ENCODE measurements at places on chromosomes 6 and 20. TPM values are rescaled to one million over a fixed set of nuclear protein-coding genes. Genes with fewer than 3 reads are reported as not detected.
A peak's percentile ranks its signal among the peaks of the same experiment; 100 is the strongest.

Gene OTOR
- total RNA-seq = not detected

Gene LIN28B
- not detected for total RNA-seq

Gene IL17F
- total RNA-seq = 9.1 TPM

Gene BPIFA1
- not detected for total RNA-seq

- no peaks in the 10 kb centered on the region for H3K36me3 ChIP-seq
- H3K27ac ChIP-seq = no peak overlapping the region
- no peaks in the 10 kb centered on the region for H3K4me1 ChIP-seq
- no peak overlapping the region for H3K4me3 ChIP-seq
- DNase-seq = no peak
- H3K27me3 ChIP-seq = peaks cover 7% of the 10 kb centered on the region
These were observed 232.7 kb upstream of the MOCS1 start for GRCh38 chr6:40166963-40167362.

GRCh38 chr6:89204096-89204495, 13.1 kb downstream of the GABRR1 start:
- no peak overlapping the region for H3K27ac ChIP-seq
- H3K4me1 ChIP-seq = no peaks in the 10 kb centered on the region
- peaks cover 2% of the 10 kb centered on the region for H3K27me3 ChIP-seq

- H3K27me3 ChIP-seq = no peaks in the 10 kb centered on the region
- H3K36me3 ChIP-seq = no peaks in the 10 kb centered on the region
- H3K4me1 ChIP-seq = peaks cover 28% of the 10 kb centered on the region
- H3K27ac ChIP-seq = no peak overlapping the region
- H3K4me3 ChIP-seq = no peak overlapping the region
These were observed 255.3 kb downstream of the CD83 start for GRCh38 chr6:14372734-14373489.

Gene LGSN
- total RNA-seq = not detected

DNA sequence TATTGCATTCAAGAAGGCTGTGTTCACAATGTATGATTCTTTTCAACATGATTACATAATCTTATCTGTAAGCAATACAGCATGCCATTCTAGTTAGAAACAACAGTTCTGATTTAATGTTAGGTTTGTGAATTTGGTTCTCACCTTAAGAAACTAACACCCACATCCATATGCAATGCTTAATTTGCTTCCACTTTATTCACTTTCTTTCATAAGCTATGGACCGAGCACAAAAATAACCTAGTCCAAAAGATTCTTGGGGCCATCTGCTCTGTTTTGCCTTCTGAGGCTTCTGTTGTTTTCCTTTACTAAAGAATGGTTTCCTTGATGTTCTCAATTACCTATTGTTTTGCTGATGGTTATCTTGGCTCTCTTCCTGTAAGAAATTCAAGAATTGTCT, 258.2 kb downstream of the EYS start:
- H3K27me3 ChIP-seq = no peaks in the 10 kb centered on the region
- H3K36me3 ChIP-seq = no peaks in the 10 kb centered on the region
- no peaks in the 10 kb centered on the region for H3K4me1 ChIP-seq

DNA sequence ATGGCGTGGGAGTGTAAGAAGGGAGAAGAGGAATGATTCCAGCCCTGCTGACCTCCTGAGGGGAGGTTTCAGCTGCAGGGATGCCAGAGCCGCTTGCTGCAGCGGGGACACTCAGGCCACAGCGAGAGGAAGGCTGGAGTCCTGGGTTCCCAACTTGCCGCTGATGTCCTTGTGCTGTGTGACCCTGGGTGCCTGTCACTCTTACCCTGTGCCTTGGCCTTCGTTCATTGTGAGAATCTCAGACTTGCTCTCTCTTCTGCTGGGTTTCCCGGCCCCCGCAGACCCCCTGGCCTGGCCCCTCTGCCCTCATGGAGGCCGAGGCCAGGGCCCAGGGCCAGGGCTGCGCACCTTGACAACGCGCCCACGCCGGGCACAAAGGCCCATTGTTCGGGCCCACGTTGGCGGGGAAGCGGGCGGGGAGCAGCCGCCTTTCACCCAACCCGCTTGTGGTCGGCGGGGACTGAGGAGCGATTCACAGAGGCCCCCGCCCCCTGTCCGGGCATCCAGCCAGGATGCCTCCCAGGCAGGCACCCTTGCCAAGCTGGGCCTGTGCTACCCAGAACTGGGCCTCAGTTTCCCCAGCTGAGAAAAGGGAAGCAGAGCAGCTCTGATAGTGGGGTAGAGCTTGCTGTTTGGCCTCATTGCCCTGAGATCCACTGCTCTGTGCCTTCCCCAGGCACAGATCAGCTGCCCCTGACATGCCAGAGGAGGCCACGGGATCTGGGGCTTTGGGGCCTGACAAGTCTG, 52.4 kb downstream of the CEBPB start:
- H3K4me1 ChIP-seq = peaks cover 7% of the 10 kb centered on the region
- H3K36me3 ChIP-seq = no peaks in the 10 kb centered on the region
- H3K4me3 ChIP-seq = no peak overlapping the region
- no peak overlapping the region for H3K27ac ChIP-seq
- H3K27me3 ChIP-seq = peaks cover 10% of the 10 kb centered on the region
- DNase-seq = no peak

DNA sequence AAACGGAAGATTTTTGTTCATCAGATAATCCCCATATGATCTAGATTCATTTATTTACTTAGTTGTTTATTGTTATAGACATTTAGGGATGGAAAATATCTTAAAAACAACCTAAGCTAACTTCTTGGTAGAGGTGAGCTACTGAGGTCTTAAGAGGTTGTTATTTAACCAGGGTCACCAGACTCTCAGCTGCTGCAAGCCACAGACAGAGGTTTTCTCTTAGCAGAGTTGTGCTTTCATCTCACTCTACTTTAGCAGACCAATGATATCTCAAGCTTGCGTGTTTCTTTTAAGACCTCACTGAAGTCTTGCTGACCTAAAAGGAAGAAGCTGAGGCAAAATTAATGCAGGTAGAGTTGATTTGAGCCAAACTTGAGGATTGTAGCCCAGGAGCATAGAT, 43.6 kb downstream of the NCOA7 start:
- peaks cover 55% of the 10 kb centered on the region for H3K4me1 ChIP-seq
- peaks cover 14% of the 10 kb centered on the region for H3K36me3 ChIP-seq
- peak; percentile 17 for DNase-seq
- H3K4me3 ChIP-seq = no peak overlapping the region
- peak overlapping the region; percentile 57 for H3K27ac ChIP-seq

Gene ARMC12
- total RNA-seq = 1.2 TPM

- H3K27ac ChIP-seq = no peak overlapping the region
- DNase-seq = no peak
- no peaks in the 10 kb centered on the region for H3K4me1 ChIP-seq
- no peaks in the 10 kb centered on the region for H3K27me3 ChIP-seq
These were observed 167.1 kb upstream of the FUT9 start for GRCh38 chr6:95848717-95849116.

Gene SFT2D1
- 43.2 TPM for total RNA-seq

- no peaks in the 10 kb centered on the region for H3K27me3 ChIP-seq
- H3K4me3 ChIP-seq = no peak overlapping the region
- H3K36me3 ChIP-seq = peaks cover 4% of the 10 kb centered on the region
- H3K27ac ChIP-seq = no peak overlapping the region
- no peaks in the 10 kb centered on the region for H3K4me1 ChIP-seq
- DNase-seq = no peak
These were observed 56.6 kb downstream of the SNX14 start for GRCh38 chr6:85537055-85537494.

DNA sequence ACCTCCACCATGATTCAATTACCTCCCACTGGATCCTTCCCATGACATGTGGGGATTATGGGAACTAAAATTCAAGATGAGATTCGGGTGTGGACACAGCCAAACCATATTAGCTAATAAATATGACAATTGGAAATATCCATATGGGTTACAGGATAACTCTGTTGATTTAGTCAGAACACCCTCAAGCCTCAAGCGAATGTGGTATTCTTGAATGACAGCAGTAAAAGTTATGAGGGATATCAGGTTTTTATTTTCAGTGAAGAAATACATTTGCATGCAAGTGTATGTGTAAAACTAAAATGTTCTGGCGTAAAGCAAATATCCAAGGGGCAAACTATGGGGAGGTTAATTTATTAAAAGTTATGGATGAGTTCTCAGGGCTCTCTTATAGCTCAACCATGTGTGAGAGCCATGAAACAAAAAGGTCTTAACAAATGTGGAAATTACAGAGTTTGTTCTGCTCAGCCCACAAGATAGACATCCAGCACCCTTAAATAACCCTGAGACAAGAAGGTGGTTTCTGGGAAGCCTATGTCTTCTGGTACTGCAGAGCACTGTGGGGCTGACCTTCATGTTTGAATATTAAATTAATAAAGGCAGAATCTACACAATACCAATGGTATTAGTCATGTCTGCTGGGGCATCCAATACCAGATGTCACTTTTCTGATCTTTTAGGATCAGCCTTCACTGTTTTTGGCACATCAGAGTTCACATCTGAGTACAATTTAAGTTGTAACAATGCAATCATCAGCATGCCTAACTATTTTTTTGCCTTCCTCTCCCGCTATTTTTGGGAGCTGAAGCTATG, 370.5 kb upstream of the RSPO3 start:
- no peaks in the 10 kb centered on the region for H3K4me1 ChIP-seq
- DNase-seq = no peak
- H3K27ac ChIP-seq = no peak overlapping the region
- no peak overlapping the region for H3K4me3 ChIP-seq
- H3K36me3 ChIP-seq = no peaks in the 10 kb centered on the region

Gene OPRM1
- total RNA-seq = not detected

DNA sequence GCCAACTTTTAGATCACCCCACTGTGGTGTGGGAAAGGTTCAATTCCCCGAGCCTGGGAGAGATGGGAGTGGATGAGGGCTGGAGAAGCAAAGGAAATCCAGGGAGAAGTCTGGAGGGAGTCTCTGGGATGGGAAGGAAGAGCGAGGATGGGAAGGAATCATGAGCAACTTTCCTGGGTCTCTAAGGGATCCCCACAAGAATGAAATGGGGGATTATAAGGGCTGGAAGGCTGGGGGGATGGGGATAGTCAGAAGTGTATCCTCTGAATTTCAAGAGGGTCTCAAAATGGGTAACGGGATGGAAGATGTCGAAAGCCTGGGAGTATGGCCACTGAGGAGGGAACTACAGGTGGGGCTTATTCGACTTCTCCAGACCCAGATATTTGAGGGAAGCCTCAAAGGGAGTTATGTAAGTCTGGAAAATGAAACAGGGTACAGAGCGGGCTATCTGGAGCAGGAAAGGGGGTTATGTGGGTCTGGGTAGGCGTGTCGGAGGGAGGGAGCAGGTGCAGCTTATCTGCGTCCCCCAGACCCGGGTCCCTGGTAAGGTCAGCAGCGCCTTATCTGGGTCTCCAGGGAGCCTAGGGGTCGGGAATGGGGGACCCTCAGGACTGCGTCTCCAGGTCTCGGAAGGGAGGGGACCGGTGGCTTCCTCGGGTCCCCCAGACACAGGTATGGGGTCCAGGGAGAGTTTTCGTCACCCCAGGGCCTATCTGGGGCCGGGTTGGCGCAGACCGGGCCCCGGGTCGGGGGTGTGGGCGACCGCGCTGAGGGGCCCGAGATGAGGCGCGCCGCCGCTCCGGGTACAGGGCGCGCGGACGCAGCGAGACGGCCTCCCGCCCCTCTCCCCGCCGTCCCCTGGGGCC, 550 bp downstream of the PLAGL2 start:
- peak overlapping the region; percentile 92 for H3K4me3 ChIP-seq
- peaks cover 30% of the 10 kb centered on the region for H3K36me3 ChIP-seq
- no peaks in the 10 kb centered on the region for H3K27me3 ChIP-seq
- DNase-seq = no peak

Data from activated CD4-positive, alpha-beta T cell treated with anti-CD3 and anti-CD28 coated beads, Interleukin-2, amount 10 ng/mL, durations not matched to agents 7 days and 5 days (primary cell).